ENCODE measurements at places on chromosomes 1 and 21. TPM values are rescaled to one million over a fixed set of nuclear protein-coding genes. Genes with fewer than 3 reads are reported as not detected.

GIPC2 gene
- 2.1 TPM for total RNA-seq

KCND3 gene
- total RNA-seq = not detected

RBM15 gene
- 36.7 TPM for total RNA-seq

DNALI1 gene
- total RNA-seq = 4.8 TPM

HENMT1 gene
- 10.6 TPM for total RNA-seq

ALX3 gene
- total RNA-seq = not detected

BGLAP gene
- total RNA-seq = 2.0 TPM

CSRP1 gene
- 73.5 TPM for total RNA-seq

SPRR5 gene
- not detected for total RNA-seq

CR1 gene
- total RNA-seq = not detected

RPAP2 gene
- 22.5 TPM for total RNA-seq

CERS2 gene
- 226 TPM for total RNA-seq

OPRD1 gene
- 0.07 TPM for total RNA-seq

S100A12 gene
- not detected for total RNA-seq

SH3BGR gene
- total RNA-seq = 3.2 TPM

UBXN11 gene
- total RNA-seq = 24.0 TPM

SYT2 gene
- total RNA-seq = not detected

NOS1AP gene
- total RNA-seq = 6.7 TPM

C1QTNF12 gene
- 2.0 TPM for total RNA-seq

ZNHIT6 gene
- 41.2 TPM for total RNA-seq

CFHR5 gene
- not detected for total RNA-seq

C1orf87 gene
- total RNA-seq = not detected

RXFP4 gene
- not detected for total RNA-seq

PLA2G2C gene
- total RNA-seq = not detected

HHIPL2 gene
- total RNA-seq = 0.98 TPM

CATSPER4 gene
- total RNA-seq = not detected

LINGO4 gene
- total RNA-seq = not detected

ESRRG gene
- total RNA-seq = 0.76 TPM

BMP8B gene
- 6.2 TPM for total RNA-seq

ERICH3 gene
- 0.15 TPM for total RNA-seq

CBR3 gene
- 3.1 TPM for total RNA-seq

KRTAP12-1 gene
- not detected for total RNA-seq

F3 gene
- total RNA-seq = 387 TPM

DENND2D gene
- 20.0 TPM for total RNA-seq

AGT gene
- 27.5 TPM for total RNA-seq

APCS gene
- not detected for total RNA-seq

TIE1 gene
- total RNA-seq = not detected

PAQR6 gene
- 21.2 TPM for total RNA-seq

RHCE gene
- not detected for total RNA-seq

CAPN2 gene
- total RNA-seq = 250 TPM
